Fibroblast of skin of right biceps (primary cell): ENCODE measurements at places on chromosomes 3 and 15.
A peak's percentile ranks its signal among the peaks of the same experiment; 100 is the strongest.

GRCh38 chr3:4508048-4508981 lies 15.2 kb downstream of the ITPR1 start:
- no peak for DNase-seq

DNA sequence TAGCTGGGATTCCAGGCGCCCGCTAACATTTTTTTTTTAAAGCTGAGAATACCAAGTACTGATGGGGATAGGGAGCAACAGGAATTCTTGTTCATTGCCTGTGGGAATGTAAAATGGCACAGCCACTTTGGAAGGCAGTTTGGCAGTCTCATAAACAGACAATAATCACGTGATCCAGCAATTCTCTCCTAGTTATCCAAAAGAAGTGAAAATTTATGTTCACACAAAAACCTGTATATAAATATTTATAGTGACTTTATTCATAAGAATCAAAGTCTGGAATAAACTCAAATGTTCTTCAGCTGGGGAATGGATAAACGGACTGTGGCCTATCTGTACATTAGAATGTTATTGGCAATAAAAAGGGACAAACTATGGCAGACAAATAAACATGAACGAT lies 72.5 kb upstream of the NEO1 start:
- DNase-seq, result no peak

DNA sequence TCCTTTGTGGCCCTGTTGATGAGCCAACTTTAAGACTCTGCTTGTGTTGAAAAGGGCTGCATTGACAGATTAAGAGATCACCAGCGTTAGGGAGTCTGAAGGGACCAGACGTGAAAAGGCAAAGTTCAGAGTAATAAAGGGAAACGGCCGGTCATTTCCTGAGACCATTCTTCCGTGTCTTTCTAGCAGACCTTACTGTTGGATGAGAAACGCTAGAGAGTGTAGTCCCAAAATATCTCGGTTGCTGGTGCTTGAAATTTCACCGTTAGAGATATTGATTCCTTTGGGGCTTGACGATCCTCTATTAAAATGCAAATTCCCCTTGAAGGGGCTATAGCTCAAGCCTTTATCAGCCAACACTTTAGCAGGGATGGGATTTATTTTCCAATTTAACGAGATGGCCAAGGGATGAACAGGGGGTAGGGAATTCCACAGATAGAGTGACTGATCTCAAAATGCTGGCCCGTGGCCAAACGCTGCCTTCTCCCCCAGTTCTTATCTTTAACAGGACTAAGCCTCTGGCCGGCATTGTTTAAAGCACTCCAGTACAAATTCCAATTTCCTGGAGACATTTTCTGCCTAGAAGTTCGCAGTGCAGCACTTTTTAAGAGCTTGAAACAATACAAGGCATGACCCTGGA lies 250.4 kb downstream of the TJP1 start:
- no peak for DNase-seq

DNA sequence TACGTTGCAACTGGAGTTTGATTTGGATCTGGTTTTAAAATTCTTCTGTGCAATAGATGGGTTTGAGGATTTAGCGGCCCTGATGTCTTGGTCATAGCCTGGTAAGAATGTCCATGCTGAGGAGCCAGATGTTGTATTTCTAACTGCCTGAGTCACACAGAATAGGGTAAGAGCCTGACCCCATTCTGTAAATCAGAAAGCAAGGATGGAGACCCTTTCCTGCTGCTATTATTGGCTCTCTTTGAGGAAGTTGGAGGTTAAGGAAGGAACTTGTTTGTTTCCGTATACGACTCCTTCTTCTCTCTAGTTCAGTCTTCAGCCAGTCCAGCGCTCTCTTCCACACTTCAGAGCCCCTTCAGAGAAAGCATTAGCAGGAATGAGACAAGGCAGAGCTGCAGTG lies 65.1 kb downstream of the HCN4 start:
- no peak for DNase-seq

DNA sequence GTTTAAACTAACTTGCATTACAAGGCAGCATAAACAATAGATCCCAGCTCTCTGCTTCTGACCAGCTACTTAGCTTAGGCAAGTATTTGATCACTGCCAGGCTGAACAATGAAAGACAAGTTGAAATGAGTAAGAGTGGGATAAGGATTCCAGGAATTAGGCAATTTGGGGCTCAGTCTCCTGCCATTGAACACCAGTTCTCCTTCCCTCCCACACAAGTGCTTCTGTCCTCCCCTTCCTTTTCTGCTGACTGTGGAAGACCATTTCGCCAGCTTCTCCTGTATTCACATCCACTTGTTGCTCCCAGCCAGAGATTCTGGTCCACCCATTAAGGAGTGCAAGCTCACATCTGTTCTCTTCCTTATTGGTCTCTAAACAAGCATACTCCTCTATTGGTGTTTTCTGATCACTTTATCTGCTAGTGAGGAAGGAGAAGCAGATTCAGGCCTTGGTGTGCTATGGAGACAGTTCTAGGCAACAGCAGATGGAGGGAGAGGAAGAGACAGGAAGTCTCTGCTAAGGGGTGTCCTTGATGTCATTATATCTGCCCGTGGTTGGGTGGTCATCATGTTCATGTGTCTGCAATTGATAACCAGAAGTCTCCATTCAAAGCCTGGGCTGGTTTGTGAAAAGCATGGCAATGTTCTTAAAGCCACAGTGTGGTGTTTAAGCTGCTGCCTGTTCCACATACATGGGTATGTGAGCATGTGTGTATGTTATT lies 121.5 kb downstream of the PLCL2 start:
- DNase-seq, result no peak

DNA sequence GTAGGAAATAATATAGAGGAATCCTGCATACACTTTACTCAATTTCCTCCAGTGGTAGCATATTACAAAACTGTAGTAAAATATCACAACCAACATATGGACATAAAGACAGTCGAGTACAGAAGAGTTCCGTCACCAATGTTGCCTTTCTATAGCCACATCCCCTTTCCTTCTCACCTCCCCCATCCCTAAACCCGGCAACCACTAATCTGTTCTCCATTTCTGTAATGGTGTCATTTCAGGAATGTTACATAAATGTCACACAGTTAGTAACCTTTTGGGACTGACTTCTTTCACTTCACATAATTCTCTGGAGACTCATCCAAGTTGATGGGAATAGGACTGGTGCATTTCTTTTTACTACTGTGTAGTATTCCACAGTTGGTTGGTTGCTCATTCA lies 41.4 kb upstream of the ATG7 start:
- DNase-seq, result no peak

DNA sequence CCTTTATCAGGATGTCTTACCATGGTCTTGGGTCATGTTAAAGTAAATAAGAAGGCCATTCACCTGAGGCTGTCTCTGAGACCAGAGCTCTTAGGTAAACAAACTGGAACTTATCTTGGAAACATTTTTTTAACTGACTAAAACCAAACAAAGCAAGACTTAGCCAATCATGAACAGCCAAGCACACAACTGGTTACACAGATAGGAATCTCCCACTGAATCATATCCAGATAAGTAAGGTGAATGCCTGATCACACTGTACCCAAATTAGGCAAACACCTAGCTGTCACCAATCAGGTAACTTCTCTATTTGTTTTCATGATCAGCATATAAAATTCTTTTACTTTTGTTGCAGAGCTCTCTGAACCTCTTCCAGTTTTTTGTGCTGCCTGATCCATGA lies 205.4 kb downstream of the CNTN3 start:
- DNase-seq, result no peak

DNA sequence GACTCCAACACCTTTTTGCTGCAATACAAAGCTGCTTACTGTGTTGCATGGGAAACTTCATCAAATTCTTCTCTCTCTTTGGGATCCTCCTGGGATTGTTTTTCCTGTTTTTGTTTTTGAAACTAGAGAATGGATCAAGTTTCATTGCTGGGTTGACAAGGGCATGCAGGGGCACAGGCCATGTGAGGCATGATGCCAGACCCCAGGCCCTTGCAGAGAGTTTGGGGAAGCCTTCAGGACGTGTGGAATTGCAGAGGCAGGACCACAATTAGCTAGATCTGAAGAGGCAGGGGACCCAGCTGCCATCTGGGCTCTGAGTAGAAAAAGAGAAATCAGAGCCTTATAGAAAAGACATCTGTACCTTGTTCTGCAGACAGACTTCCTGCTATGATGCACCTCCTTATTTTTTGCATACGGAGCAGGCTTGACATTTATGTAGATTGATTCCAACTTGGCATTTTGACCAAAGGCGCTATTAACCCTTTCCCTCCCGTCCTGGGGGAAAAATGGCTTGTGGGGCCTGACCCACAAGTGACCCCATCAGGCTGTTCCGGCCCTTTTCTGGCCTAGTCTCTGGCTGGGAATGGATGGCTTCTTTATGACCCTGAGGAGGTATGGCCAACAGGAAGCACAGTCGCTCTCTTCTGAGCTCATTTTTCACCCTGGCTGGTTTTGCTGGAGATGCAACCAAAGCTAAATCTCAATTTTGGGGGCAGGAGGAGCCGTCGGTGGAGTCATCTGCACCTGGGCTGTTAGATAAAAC lies 44.3 kb upstream of the CHRNB4 start:
- DNase-seq, result no peak

DNA sequence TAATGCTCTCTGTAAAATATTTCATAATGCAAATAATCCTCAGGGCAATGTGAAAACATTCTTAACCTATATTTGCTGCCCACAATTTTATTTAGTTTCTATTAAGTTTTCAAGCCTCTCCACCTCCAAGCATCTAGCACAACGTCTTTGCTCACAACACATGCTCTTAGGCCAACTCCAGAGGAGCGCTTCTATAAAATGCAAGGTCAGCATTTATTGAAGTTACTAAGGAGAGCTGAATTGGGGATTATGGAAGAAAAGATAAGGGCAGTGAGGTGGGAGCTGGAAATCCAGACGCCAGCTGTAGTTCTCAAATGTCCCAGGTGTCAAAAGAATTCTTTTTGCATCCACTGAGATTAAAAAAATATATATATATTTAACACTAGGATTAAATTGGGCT lies 996 bp downstream of the RABL3 start:
- no peak for DNase-seq

- peak; percentile 93 for DNase-seq
Measured at GRCh38 chr3:178352326-178353005, 183.8 kb upstream of the KCNMB2 start.

GRCh38 chr15:49085696-49086459 lies 39.6 kb upstream of the SECISBP2L start:
- no peak for DNase-seq

DNA sequence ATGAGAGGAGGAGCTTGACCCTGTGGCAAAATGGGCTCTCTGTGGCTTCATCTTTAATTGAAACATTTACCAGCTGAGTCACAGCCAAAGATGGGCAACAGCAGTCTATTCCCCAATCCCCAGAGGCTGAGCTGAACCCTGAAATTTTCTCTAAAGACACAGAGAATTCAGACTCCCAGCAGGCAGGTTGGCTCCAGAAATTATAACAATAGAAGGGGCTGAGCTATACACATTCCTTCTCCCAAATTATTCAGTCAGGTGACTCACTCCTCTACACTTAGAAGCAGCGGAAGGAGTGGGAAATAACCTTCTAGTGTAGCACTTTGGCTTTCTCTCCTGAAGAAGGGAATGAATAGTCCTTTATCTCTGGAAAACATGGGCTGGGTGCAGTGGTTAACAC lies 264.3 kb upstream of the ARHGEF26 start:
- peak; percentile 15 for DNase-seq

- DNase-seq, result no peak
Measured at GRCh38 chr15:67670647-67671305, 128.3 kb downstream of the MAP2K5 start.

DNA sequence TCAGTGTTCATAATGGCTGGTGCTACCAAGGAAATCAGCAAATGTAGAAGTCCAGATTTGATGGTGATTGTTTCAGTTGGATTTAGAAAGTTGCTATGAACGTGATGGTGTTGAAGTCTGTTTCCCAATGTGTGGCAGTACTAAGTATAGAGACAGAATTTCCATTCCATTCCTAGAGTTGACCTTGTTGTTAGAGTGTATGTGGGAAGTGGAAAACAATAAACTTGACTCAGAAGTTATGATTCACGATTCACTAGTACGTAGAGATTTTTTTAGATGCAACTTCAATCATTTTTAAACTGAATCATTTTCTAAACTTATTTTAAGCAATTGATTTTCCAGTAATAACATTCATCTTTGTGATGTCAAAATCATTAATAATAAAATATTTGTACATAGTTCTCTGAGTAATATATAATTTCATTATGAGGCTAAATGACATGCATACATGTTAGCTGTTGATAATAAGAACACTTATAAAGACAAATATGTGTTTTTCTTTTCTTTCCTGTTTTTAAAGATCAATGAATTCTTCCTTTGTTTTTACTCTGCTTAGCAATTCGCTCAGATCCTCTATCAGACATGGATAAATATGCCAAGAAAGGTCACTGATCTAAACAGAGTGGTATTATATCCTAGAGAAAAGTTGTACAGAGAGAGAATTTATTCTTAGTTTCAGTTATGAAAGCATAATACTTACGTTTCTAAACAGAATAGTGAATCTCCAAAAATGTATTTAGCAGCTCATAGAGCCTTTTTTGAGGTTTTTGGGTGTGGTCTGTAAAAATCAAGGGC lies 108.8 kb upstream of the GPR149 start:
- no peak for DNase-seq

- no peak for DNase-seq
Measured at GRCh38 chr3:187852842-187853730, 107.8 kb upstream of the BCL6 start.

- DNase-seq, result no peak
Measured at GRCh38 chr15:90234096-90234988, at the start of gene GDPGP1. Gene GDPGP1 (plus strand): TSS chr15:90234209. CDS start chr15:90240909, 6,700 bp downstream.

DNA sequence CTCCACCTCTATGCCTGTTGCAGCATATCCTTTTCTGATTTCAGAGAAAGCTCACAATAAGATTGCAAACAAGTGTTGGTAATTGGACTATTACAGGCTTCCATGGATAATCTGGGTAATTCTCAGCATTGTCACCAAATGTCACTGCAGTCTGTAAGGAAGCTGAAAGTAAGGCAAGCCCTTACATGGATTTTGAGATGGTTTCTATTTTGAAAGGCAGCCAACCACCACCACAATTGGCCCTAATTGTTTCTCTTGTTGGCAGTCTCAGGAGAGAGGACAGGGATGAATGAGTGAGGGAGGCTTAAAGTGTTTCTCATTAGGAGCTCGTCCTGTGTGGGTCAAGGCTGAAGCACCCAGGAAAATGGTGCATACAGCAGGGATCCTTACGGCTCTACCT lies 879.9 kb downstream of the TUSC7 start:
- DNase-seq, result no peak

DNA sequence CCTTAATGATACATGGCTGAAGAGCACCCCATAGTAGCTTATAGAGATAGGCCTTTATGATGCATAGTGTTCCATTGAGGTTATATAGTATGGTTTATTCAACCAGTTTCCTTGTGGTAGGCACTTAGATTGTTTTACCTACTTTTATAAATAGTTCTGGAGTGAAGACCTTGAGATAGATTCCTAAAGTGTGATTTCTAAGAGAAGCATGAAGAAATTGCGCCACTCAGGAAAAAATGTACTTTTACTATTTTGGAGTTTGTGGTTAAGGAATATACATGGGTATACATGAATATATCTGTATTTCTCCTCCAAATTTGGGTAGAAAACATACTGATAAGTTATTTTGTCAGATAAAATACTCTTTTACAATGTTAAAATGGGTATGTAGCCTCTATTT lies 70.5 kb downstream of the CHD2 start:
- peak; percentile 46 for DNase-seq
